Activated T-helper 1 cell treated with Interleukin-2 at 50 U/mL for 16 hours (primary cell): ENCODE measurements at places on chromosomes 4 and X.

DNA sequence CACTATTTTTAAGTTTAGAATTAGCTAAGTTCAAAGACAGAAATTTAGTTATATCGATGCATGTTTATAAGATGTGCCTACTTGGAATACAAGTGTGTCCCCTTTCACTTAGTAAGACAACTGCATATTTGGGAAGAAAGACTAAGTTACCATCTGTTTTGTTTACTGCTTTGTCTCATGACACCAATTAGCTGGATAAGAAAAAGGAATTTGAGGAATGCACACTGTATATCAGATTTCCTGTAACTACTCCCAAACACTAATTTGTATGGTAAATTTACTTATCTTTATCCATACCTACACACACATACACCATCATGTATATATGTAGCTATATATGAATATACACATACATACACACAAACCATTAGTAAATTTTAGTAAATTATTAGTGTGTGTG lies 1442.8 kb upstream of the IGFBP7 start:
- no peak for DNase-seq

DNA sequence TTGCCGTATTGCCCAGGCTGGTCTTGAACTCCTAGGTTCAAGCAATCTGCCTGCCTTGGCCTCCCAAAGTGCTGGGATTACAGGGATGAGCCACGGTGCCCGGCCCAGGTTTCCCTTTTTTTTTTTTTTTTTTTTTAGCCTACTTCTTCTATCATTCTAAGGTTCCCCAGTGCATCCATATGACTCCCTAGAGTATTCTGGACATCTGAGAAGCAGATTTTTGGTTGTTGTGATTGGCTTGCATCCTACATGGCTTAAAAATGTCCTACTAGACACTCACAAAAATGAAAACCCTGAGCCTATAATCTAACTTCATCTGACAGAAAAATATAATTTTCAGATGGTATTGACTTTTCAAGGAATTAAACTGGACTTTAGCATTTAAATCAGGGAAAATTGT lies 41.7 kb downstream of the SMIM14 start:
- DNase-seq: no peak

DNA sequence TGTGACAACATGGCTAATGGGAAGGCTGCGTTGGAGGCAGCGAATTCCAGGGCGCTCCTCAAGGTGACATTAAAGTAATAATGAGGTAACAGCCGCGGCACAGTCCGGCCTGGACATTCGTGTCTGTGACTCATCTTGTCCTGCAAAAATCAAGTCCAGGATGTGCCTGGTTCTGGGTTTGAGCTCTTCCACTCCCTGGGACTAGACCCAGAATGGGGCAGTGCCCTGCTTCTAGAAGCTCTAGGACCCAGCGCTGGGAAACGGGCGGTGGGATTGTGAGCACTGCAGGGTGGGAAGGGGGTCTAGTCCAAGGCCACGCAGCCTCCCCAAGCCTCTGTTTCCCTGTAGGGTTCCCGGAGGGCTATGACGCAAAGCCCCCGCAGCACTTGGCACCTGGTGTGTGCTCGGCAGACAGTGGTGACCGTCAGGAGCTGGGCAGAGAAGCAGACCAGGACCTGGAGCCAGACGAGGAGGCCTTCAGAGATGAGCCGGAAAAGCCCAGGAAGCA lies 34.9 kb downstream of the HMX1 start:
- no peak for DNase-seq

DNA sequence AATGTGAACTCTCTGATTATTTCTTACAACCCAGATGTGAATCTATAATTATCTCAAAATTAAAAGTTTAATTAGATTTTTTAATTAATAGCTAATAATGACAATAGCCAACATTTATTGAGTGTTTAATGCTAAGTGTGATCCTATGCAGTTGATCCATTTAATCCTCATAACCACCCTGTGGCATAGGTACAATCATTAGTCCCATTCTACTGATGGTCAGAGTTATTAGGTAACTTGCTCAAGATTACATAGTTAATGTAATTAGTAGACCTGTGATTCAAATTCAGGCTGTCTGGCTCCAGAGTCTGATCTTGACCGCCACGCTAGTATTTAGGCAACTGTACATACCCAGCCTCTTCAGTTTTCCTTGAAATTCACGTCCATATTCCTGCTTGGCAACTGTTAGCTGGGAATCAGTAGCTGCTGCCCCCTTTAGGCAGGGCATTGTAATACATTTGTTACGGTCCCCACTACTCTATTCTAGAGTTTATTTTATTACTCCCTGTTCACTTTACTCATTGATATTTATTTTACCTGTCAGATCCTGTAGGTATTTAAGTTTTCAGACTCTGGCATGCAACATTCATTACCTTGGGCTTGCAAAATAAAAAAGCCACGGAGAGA lies 20.6 kb upstream of the TEC start:
- DNase-seq: no peak

GRCh38 chr4:2732526-2732925 lies 23.6 kb downstream of the TNIP2 start:
- DNase-seq: no peak
